ENCODE measurements at places on chromosomes 11 and 22.

- DNase-seq, result no peak
Observed at GRCh38 chr11:113862435-113862834, 12.9 kb downstream of the USP28 start.

GRCh38 chr11:18723991-18724390, 2.0 kb downstream of the IGSF22 start:
- no peak for DNase-seq

DNA sequence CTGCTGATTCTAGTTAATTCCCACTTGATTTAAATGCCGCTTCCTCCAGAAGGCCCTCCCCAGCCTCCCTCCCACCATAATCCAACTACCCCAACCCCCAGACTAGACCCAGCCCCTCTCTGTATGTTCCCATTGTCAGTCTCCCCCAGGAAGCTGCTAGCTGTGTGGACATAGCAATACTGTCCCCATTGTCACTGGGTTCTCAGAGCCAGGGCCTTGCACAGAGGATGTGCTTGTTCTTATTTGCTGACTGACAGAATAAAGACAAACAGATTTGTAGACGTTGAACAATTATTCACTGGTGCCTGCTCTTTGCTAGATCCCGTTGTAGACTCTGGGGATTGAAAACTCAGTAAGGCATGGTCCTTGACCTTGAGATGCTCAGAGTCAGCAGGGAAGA, 45.7 kb upstream of the NAV2 start:
- DNase-seq, result no peak

GRCh38 chr22:32326647-32327046, 31.0 kb upstream of the RFPL3 start:
- no peak for DNase-seq

GRCh38 chr22:30424534-30425326, 838 bp upstream of the MTFP1 start:
- no peak for DNase-seq

DNA sequence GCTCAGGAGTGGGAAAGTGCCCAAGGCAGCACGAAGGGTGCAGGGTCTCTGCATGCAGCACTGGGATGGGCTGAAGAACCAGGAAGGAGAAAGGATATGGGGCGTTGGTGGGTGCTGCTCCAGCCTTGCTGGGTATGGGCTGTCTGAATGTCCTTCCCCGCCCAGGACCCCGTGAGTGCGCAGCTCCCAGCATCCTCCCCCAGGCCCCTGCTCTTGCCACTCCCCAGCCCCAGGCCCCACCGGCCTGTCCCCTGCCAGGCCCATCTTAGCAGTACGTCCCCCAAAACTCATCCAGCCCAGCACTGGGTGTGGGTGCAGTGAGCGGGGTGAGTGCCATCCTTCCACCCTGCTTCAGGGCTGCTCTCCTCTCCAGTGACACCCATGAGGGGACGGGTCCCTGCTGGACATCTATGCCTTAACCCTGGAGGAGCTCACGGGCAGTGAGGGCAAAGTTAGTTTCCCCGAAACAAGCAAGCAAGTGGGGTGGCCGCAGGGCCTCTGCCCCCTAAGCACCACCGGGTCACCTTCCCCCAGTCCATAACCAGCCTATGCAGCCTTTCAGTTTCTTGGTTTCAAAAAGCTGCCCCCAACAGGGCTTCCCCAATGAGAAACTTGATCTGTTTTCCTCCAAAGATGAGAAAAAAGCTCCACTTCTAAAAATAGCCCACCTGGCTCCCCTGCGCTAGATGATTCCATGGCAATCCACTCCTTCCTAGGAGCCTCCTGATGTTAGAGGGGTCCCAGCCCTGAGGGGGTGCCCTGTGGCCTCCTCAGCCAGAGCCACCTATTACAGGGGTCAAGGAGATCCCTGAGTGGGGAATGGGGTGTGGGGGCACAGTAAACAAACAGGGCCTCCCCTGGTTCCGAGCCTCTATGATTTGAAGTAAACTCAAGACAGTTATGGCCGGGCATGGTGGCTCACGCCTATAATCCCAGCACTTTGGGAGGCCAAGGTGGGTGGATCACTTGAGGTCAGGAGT, 103.8 kb downstream of the MORC2 start:
- no peak for DNase-seq

- DNase-seq, result peak; percentile 47
Observed at GRCh38 chr11:130894322-130895025, 21.8 kb downstream of the SNX19 start.

DNA sequence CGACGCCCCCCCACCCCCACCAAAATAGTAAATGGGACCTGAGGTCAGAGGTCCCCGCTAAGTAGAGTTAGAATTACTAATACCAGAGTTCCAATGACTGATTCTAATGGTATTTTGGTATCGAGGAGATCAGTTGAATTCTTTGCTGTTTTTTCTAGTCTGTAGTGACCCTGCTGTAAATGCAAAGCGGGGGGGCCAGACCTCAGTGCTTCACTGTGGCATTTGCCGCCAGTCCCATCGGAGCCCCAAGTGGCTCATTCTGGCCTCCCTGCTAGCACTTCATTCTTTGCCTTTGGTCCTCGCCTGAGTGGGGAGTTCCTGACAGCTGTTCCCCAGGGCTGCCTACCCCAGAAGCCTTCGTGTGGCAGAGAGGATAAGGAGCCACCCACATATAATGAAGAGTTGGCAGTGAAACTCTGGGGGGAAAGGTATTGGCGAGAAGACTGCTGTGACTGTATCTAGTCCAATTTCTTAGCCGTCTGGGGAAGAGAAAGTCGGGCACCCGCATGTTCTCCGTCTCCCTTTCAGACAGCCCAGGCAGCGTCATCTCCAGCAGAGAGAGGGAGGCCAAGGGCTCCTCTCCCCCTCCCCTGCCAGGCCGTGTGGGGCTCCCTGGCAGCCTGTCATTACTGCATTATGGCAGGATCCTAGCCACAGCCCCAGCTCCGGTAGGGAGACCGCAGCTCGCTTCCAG, 19.4 kb upstream of the CABP7 start:
- DNase-seq, result no peak

GRCh38 chr22:45502215-45503049, at the start of gene FBLN1:
Gene FBLN1 (plus strand): TSS chr22:45502883. CDS start chr22:45502986, 103 bp downstream.
- no peak for DNase-seq

DNA sequence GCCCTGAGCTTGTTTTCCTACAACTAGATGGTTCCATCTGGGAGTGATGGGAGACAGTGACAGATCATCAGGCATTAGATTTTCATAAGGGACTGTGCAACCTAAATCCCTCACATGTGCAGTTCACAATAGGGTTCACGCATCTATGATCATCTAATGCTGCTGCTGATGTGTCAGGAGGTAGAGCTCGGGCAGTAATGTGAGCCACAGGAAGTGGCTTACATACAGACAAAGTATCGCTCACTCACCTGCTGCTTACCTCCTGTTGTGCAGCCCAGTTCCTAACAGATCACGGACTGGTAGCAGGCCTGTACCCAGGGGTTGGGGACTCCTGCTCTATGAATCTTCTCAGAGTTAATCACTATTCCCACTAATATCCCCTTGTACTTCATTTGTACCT, 12.4 kb downstream of the AAMDC start:
- DNase-seq, result no peak

DNA sequence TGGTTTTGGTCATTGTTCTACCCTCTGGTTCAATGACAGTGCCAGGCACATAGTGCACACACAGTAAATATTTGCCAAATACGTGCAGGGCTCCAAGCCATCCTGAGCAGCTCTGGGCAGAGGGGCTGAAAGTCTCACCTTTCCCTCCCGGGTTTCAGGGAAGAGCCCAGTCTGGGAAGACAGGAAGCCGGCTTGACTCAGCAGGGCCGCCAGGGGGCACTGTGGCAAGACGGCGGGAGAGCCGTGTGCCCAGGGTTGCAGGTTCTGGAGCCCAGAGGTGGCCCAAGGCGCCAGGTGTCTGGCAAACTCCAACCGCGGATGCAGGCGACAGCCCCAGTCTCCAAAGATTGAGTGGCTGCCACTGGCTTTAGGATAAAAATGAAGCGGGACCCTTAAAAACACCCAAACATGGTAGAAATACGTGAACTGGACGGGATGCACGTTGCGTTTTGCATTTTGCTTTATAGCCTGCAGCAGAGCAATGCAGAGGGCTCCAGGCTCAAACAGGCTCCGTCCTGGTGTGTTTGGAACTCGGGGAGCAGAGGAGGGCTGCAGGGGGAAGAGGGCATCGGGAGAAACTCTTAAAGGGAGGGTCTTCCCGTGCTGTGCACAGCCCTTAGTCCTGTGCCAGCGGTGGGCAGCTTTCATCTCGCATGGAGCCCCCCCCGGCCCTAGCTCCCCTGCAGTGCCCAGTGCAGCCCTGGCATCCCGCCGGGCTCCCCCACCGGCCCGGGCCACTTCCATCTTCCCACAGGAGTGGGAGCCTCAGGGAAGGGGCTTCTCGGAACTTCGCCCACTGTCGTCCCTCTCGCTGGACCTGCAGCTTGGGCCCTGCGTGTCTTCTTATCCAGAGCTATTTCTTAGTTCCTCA, 10.7 kb downstream of the KRTAP5-5 start:
- DNase-seq, result peak; percentile 26

DNA sequence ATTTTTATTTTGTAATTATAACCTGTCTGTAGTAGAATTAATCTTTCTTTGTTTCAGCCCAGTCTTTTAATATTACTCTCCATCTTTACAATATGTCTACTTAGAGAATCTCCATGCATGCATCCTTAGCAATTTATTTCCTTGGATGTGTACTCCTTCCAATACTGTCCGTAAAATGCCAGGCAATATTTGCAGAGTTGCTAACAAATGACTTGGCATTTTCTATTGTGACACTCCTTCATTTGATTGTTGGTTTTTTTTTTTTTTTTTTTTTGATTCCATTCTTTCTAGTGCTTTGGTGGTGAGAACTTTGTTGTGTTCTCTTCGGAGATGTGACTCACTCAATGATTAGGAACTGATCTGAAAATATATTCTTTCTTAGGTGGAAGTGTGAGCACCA, 220.3 kb downstream of the CNTN5 start:
- no peak for DNase-seq

DNA sequence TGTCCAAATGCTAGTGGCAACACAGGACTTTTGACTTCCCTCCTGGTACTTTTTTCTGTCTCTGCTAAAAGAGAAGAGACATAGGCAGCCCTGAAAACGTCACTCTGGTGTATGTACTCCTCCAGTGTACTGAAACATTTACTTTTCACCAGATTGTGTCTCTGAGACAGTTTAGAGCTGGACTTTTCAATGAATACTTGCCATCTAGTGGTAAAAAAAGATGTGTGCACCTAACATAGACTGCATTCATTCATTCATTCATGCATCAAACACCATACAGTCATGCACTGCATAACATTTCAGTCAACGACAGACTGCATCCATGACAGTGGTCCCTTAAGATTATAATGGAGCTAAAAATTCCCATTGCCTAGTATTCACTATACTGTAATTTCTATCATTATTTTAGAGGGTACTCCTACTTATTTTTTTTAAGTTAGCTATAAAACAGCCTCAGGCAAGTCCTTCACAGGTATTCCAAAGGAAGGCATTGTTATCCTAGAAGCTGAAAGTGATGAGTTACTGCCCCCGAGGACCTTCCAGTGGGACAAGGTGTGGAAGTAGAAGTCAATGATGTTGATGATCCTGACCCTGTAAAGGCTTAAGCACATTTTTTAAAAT, 186.2 kb downstream of the SPON1 start:
- DNase-seq, result no peak

- no peak for DNase-seq
Observed at GRCh38 chr22:47609653-47610052, 847.2 kb downstream of the TBC1D22A start.

DNA sequence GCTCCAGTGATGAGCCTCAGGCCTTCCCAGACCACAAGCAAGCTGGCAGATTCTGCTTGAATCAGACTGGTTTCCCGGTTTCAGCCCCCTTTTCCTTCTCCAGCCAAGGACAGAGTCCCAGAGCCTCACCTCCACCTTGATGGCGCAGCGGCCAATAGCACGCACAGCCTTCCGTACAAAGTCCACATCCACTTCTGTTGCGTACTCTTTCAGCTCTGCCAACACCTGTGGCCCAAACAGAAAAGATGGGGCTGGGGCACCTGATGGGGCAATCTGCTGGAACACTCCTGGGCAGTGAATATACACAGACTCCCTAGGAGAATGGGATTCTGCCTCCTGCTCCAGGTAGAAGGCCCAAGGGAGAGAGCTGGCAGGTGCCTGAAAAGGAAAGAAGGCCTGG, 35.5 kb upstream of the RASL10A start:
- no peak for DNase-seq

DNA sequence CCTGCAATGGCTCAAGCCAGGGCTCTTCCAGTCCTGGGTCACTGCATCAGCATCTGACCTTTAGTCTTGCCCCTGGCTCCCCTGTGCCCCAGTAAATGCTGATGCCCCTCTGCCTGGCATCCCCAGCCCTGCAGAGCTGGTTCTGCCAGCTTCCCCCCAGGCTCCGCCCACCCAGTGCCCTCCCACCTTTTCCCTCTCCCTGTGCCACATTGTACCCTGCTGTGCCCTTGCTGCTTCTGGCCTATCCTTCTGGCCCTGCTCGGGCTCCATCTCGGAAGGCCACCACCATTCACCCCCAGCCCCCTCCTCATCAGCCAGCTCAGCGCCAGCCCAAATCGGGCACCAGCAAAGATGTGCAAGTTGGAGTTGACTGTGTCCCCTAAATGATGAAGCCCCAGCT, 7.4 kb downstream of the CAPN5 start:
- DNase-seq, result no peak

DNA sequence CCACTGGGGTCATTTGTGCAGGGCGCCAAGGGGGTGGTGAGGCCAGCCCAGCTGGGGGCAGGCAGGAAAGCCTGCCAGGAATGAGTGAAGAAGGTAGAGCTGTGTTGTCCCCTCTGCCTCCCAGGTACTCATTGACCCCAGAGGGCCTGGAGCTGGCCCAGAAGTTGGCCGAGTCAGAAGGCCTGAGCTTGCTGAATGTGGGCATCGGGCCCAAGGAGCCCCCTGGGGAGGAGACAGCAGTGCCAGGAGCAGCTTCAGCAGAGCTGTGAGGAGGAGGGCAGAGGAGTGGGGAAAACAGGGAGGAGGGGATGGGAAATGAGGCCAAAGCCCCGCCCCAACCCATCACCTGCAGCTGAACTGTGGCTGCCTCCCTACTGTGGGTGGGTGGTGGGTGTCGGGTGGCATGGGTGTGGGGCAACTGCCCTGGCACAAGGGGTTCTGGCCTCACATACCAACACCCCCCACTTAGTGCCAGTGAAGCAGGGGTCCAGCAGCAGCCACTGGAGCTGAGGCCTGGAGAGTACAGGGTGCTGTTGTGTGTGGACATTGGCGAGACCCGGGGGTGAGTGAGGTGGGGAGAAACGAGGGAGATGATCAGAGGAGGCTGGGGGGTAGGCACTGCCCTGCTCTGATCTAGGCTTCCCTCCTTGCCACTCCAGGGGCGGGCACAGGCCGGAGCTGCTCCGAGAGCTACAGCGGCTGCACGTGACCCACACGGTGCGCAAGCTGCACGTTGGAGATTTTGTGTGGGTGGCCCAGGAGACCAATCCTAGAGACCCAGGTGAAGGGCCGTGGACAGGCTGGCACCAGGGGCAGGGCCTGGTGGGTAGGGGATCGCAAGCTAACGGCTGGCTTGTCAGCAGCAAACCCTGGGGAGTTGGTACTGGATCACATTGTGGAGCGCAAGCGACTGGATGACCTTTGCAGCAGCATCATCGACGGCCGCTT, 3.0 kb downstream of the MUS81 start:
- DNase-seq, result no peak

GRCh38 chr11:89293965-89294679, 116.4 kb downstream of the TYR start:
- DNase-seq, result no peak

- DNase-seq, result no peak
Observed at GRCh38 chr22:30238661-30239487, 7.7 kb downstream of the LIF start.

All from activated naive CD4-positive, alpha-beta T cell (primary cell).